IPS DF 6.9 (cell line): ENCODE measurements at places on chromosomes 12 and 14.

DNA sequence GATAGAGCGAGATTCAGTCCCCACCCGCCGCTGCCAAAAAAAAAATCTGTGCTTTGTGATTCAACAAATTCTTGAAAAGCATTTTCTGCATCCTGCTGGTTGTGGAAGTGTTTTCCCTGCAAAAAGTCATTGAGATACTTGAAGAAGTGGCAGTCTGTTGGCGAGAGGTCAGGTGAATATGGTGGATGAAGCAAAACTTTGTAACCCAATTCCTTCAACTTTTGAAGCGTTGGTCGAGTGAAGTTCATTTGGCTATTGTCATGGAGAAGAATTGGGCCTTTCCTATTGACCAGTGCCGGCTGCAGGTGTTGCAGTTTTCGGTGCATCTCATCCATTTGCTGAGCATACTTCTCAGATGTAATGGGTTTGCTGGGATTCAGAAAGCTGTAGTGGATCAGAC lies 20.9 kb downstream of the SRGAP1 start:
- no peak for DNase-seq

DNA sequence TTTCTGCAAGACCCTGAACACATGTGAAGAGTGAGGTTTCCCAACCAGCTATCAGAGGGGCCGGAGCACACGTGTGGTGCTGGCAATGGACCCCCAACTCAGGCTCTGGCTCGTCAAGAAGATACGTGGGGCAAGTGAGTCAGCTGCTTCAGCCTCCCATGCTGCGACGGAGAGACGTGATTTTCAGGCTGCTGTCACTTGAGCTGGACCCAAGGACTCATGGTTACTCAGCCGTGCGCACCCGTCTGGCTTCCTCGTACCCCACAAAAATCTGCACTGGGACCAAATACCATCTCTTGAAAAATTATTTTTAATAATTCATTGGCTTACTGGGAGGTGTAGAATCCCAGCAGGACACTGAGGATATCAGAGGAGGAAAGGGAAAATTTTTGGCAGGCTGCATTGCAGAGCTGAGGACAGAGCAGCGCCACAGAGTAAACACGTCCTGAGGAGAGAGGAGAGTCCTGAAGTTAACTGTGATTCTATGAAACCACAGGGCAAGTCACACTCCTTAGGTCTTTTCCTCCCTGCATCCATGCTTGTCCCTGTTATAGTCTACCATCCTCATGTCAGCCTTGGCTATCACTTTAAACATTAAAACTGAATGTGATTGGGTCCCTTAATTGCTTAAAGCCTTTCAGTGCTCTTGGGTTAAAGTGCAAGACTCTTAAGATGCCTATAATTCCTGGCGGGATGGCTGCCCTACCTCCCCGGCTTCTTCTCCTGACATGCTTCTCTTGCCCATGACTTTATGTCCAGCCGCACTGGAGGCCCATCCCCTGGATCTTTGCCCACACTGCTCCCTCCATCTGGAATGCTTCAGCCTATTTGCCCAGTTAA lies 95.3 kb upstream of the SLC35F4 start:
- DNase-seq, result no peak

DNA sequence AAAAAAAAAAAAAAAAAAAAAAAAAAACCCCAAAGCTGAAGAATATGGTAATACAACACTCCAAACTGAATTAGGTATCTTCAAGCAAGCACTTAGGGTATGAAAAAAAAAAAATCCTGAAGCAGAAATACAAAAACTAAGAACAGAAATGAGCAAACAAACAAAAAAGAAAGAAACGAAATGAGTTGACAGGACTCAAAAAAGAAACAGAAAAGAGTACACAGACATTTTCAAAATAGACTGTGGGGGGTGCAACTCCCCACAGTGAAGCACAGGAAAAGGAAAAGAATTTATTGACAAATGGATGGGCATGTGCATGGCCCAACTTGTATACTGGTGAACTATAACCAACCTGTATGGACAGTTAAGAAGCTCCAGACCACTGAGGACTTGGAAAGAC lies 24.6 kb downstream of the RPS6KA5 start:
- no peak for DNase-seq

DNA sequence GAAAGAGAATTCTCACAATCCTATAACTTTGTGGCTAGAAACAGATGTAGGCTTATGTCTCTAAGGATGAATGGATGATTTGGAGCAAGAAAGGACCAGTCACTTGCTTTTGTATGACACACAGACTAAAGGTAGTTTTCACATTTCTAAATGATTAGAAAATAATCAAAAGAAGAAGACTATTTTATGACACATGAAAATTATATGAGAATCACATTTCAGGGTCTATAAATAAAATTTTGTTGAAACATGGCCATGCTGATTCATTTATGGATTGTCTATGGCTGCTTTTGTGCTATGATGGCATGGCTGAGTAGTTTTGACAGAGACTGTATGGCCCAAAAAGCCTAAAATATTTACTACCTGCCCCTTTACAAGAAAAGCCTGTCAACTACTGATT lies 49.4 kb upstream of the FRMD6 start:
- no peak for DNase-seq

DNA sequence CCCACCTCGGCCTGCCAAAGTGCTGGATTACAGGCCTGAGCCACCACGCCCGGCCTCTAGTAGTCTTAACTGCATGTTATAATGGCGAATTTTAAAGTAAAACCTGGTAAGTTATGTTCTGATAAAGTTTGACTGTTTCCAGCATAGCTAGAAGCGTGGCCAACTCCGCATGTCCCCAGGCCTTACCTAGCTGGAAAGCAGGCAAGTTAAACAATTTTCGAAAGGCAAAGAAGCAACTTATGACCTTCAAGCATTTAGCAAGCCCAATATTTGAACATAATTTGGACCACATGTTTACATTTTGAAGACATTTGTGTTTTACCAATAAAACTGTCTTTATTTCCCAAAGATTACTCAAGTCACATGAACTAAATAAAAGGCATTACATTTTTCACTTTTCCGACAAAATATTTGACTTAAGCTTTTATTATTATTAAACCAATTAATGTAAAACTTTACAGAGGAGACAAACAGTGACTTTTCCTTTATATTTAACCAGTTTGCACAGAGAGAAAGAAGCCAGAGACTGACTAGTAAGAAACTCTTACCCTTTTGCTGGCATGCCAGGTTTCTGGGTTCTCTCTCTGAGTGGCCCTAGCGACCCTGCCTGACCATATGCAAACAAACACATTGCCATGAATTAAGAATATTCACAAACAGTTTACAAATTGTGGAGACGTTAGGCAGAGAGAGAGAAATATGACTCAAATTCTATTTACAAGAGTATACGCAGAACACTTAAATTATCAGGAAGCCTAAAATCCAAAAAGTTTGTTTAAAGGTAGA lies 106.3 kb downstream of the RIN3 start:
- DNase-seq, result no peak

- DNase-seq, result no peak
These were observed 16.1 kb downstream of the PLEK2 start for GRCh38 chr14:67395876-67396189.

- no peak for DNase-seq
These were observed 22.6 kb downstream of the SUDS3 start for GRCh38 chr12:118398940-118399339.

- DNase-seq, result no peak
These were observed 98.9 kb downstream of the RBM19 start for GRCh38 chr12:113867258-113867657.

DNA sequence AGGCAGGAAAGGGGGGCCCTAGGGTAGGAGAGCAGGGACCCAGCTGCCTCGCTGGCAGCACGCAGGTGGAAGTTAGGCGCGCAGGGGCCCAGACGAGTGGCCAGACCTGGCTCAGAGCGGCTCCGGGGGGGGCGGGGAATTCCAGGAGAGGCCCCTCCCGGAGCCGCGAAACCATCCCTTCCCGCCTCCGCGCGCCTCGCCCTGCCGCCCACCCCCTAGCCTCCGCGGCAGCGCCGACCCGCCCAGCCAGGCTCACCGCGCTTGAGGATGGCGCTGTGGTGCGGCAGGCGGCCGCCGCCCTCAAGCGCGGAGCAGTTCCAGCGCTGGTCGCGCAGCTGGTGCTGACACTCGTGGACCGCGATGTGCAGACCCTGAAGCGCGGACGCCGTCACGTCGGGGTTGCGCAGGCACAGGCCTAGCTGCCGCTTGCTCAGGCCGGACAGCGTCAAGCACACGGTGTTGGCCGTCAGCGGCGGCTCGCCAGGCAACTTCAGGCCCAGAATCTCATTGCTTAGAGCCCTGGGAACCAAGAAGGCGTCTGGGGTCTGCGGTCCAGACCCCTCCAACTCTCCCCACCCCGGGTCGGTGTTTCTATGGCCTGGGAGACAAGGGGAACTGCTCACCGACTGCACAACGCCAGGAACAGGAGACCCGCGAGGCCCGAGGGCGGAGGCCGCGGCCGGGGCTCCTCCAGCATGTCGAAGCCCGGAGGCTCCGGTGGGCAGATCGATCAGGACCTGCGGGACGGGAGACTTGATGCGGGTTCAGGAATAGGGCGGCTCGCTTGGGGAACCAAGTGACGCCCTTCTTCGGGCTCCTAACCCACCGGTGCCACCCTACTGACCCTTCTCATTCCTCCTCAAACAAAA lies 1.5 kb downstream of the WNT10B start:
- DNase-seq, result no peak

- DNase-seq, result no peak
These were observed 253.1 kb downstream of the ANO6 start for GRCh38 chr12:45468751-45469615.

DNA sequence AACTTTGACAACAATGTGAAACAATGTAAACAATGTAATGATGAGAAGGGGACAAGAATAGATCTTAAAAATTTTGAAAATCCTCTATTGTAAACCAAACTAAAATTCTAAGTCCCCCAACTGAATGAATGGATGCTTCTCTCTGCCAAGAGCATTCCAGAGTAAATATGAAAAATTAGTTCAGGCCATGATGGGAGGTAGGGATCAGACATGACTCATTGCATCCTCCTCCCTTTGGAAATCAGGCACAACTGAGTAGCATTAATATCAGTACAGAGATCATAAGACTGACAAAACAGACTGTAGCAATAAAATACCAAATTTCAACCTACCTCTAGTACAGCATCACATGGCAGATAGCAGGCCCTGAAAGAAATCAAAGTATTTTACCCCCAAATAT lies 559.9 kb downstream of the C12orf50 start:
- no peak for DNase-seq

DNA sequence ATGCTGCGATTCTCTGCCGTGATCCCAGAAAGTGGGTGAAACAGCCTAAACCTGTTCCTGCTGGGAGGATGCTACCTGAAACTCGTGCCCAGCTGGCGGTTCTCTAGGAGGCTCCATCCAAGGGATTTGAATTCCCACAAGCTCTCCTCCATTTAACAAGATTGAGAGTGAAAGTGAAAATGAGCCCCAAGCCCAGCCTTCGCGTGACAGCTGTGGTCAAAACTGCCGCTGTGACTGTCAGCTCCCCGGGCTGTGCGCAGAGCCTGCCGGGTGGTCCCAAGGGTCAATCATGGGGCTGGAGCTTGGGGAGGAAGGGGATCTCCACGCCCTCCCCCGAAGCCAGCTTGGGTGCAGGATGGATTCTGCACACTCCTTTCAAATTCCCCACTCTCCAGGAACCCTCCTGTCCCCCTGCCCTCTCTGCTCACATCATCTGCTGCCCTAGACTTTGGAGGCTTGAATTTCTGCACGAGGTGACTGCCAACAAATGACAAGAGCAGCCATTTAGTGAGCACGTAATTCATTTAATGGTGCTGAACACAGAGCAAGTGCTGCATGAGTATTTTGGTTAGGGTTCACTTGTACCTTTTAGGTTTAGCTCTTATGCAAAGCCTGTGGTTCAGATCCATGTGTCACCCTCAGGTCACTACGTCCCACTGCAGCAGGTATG lies 5.3 kb downstream of the ASB2 start:
- no peak for DNase-seq

- DNase-seq, result no peak
These were observed 46.8 kb downstream of the ATP2B1 start for GRCh38 chr12:89661706-89662330.

- no peak for DNase-seq
These were observed 79.5 kb downstream of the RPS29 start for GRCh38 chr14:49506650-49507049.

DNA sequence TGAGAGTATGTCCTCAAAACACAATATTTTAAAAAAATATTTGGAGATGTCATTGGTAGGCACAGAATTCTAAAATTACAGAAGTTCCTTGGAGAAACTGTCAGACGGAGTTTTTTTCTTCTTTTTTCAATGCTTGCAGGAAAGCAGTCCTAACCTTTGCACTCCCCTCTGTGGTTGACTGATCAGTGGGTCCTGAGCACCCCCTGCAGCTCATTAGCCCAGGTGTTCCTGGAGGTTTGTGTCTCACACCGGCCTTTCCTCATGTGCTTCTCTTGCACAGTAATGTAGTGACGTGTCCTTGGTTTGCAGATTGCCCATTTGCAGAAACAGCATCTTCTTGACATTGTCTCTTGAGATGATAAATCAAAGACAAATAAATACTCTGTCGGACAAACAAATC lies 513.0 kb downstream of the TMEM121 start:
- no peak for DNase-seq

GRCh38 chr12:42396473-42397259 lies 70.7 kb downstream of the PPHLN1 start:
- DNase-seq, result no peak

DNA sequence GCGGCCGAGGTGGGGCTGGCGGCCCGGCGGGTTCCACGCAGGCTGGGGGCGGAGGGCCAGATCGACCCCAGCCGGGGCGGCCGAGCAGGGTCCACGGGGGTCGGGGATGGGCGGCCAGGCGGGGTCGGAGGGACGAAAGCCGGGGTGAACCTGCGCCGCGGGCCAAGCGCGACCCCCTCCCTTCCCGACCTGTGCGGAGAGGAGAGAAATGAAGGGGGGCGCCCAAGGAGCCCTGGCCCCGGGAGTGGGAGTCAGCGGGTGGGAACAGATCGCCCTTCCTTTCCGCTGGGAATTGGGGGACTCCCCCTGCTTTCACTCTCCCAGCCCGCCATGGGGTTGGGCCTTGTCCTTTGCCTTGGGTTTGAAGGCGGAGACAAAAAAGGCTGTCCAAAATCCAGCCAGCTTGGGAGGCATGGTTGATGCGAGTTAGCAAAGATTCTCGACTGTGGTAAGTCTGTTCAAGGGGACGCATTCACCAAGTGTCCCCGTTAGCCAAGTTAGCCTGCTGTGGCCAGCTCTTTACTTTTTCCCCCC lies 559 bp upstream of the CKAP4 start:
- no peak for DNase-seq

- DNase-seq, result no peak
These were observed 52.6 kb upstream of the CISTR start for GRCh38 chr12:53804429-53804828.

DNA sequence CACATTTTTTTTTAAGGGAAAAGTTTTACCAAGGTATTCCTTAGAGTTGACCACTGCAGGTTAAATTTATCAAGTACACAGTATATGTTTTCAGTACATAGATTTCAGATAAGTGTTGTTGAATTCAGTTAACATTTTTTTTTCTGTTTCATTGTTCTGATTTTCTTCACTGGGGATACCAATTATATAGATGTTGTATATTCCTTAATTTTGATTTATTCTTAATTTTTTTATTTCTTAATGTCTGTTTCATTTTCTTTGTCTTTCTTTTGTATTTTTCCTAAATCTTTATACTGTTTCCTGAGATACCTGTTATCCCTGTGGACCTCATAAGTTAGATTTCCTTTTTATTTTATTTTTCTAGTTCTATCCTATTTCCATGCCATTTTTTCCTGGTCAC lies 234.8 kb downstream of the TTC6 start:
- DNase-seq, result no peak
